A172 (cell line): ENCODE measurements at places on chromosomes 5 and 9.

DNA sequence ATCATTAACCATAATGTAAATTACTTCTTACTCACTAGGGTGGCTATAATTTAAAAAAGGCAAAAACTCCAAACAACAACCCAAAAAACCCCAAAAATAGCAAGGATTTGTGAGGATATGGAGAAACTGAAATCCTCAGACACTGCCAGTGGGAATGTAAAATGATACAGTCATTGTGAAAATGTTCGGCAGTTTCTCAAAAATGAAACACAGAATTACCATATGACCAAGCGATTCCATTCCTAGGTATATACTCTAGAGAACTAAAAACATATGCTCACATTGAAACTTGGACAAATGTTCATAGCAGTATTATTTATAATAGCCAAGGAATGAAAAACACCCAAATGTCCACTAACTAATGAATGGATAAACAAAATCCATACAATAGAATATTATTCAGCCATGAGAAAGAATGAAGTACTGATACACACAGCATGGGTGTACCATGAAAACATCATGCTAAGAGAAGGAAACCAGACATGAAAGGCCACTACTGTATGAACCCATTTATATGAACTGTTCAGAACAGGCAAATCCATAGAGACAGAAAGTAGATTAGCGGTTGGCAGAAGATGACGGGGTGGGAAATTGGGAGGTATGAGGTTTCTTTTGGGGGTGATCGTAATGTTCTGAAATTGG, 119.1 kb downstream of the MAPKAP1 start:
- DNase-seq = no peak

GRCh38 chr5:138528744-138529469, 14.1 kb downstream of the ETF1 start:
- no peak for DNase-seq

GRCh38 chr9:98830554-98830953, 23.1 kb downstream of the GALNT12 start:
- DNase-seq = no peak

GRCh38 chr9:133593587-133594253, 15.5 kb downstream of the FAM163B start:
- DNase-seq = no peak

- no peak for DNase-seq
Observed at GRCh38 chr9:94982211-94982610, 255.7 kb downstream of the AOPEP start.

DNA sequence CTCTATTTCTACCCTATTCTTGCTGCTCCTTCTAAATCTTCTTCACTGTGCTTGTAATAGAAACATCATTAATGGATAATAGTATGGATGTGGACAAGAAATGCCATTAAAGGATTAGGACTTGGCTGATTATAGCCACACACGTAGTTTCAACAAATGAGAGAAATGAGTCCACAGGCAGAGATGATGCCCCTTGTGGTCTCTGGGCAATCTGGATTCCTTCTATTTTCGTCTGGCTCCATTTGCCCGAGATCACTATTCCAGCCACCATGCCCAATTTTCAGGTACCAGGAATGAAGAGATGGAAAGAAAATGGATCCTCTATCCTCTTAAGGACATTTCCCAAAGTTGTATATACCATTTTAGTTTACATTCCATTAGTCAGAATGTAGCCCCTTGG, 13.2 kb downstream of the VLDLR start:
- no peak for DNase-seq

DNA sequence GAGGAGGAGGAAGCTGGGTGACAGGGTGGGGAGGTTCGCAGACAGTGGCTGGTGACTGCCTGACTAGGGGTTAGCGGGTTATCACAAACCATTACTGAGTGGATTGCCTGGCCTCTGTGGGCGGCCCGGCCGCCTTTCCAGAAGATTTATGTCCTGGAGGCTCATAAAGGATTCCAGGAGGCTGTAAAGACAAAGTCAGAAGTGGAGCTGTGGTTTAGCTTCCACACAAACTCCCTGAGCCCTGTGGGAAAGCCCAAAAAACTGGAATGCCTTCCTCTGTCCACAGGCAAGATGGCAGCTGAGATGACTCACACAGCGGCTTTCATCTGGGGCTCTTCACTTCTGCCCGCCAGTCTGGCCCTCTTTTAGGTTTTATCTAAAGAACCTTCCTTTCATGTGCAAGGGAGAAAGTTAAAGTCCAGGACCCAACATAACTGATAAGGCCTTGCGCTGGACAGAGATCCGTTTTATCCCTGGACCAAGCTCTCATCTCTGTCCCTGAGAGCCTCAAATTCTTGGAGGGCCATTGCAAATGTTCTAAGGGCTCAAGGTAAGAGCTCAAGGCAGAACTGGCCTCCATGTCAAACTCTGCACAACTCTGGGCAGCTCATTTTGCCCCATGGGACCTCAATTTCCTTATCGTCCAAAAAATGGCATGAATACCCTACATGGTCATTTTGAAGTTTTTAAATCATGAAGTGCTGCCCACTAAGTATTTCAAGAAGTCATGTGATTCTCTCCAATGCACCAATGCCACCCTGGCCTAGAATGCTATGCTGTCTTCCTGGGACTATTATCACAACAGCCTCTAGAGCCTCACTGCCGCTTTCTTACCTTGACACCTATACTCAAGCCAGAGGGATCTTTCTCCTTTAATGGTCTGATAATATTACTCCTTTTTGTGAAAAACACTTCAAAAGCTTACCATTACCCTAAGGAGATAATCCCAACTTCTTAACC, 249.4 kb upstream of the TRIM32 start:
- DNase-seq = peak; percentile 93

- DNase-seq = no peak
Observed at GRCh38 chr9:121324316-121324715, 45.7 kb downstream of the STOM start.

- DNase-seq = peak; percentile 74
Observed at GRCh38 chr9:127874301-127875221, 2.9 kb downstream of the AK1 start.

DNA sequence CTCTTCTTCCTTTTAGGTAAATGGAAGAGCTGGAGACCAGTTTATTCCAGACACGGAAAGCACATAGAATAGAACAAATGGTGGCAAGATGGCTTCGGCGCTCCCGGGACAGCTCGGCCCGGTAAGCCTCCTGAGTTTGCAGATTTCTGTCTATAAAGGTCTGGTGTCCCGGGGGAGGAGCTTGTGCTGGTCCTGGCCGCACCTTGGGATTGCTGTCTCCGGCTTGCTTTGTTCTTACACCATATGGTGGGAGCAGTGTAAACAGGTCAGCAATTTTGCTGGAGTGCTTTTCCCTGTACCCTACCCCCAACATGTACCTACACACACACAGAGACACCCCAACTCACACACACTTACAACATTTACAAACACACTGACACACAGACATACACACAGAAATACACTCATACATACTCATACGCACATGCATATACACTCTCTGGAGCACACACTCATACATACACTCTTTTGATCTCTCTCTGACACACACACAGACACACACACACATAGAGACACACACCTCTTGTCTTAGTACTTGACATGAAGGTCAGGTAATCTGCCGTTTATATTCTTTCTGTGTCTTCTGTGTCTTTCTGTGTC, 42.0 kb downstream of the FRMPD1 start:
- no peak for DNase-seq

DNA sequence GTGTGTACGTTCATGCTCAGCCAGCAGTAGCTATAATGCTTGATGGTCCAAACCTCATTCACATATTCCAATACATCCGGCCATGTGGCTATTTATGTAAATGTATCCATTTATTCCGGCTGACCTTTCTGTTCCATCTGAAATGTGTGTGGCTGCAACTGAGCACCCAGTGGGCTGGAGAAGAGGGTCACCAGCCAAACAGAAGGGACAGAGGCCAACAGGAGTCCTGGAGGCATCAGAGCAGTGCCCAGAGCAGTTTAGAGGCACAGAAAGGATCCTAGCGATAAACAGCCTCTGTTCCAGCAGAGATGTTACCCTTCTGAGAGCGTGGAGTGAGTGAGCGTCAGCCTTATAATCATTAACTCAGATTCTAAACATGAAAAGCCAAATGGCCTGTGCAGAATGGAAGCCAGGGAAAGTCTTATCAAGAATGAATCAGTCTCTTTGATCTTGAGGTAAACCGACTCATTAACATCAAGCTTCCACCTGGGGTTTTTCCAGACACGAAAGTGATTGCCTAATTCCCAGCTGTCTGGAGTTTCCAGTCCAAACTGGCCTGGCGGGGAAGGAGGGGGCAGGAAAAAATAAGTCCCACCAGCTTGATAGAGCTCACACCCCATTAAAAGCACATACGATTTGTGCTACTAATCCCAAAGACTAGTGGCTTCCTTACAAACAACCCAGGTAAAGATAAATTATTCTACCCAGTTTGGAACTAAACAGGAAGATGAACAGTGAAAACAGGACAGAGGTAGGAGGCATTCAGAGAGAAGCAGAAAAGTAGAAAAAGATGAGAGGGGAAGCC, 55.7 kb downstream of the SUSD1 start:
- DNase-seq = peak; percentile 57

GRCh38 chr9:95382433-95382832, 64.9 kb upstream of the FANCC start:
- peak; percentile 45 for DNase-seq

DNA sequence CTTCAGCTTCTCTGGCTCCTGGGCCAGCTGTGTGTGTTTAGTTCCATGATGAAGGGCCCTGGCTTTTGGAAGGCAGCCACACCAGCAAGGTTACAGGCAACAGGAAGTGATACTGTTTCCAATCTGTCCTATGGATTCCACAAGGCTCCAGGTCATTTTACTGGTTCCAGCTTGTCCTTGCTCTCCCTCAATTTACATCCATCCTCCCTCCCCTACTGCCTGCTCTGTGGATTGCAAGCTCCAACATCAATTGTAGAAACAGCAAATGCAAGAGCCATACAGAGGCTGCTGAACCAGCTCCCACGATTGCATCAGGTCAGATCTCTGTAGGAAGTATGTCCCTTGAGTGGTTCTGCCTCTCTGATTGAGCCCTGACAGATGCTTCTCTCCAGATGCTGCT, 409.8 kb downstream of the NTRK2 start:
- no peak for DNase-seq

DNA sequence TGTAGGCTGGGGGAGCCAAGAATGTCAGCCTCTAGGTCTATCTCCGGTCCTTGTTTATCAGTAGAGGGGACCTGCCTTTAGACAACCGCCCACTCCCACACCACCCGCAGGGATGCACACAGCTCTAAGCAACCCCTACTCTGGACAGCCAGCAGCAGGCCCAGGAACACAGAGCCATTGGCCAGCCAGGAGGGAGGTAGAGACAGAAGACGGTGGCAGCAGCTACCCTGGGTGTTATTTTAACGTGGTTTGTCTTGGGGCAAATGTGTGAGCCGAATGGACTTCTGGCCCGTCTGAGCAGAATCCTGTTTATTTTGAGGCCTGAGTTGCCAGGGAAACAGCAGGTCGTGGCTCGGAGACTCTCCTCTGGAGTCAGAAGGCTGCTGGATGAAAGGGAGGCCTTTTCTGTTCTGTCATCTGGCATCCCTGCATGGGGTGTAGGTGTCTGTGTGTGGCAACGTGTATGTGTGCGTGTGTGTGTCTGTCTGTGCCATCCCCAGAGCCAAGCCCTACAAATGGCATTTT, 382 bp upstream of the FGF1 start:
- no peak for DNase-seq

- no peak for DNase-seq
Observed at GRCh38 chr9:92608909-92609445, 61.0 kb downstream of the IPPK start.

DNA sequence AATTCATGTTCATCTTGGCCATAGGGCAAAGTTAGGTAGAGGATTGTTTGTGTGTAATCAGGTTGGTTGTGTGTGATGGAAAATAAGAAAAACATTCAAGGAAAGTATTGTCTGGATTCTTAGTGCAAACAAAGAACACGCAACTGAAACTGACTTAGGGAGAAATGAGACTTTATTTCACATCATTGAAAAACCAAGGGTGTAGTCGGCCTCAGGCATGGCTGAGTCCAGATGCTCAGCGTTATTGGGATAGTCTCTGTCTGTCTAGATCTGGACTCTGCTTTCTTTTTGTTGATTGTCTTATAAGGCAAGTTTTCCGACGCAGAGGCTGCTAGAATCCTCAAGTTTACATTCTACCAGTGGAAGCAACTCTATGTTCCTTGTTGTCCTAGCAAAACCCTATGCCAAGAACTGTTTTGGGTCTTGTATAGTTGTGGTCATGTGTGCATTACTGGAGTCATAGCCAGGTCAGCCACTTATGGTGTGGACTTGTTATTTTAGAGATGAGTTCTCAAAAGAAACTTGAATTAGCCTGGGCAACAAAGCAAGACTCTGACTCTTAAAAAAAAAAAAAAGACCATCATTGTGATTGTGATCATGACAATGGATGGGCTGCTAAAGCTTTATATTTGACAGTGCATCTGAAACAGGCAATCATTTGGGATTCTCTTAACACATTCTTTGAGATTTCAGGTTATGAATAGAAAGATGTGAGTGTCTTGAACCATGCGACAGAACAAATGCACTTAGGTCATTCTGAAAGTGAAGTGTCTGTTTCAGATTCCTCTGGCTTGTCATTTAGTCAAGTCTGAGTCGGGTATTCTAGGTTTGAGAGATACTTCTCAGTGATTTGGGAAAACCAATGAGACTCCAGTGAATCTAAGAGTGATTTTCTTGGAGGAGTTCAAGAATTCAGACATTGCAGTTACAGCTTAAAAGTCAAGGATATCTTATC, 82.6 kb downstream of the DOCK2 start:
- DNase-seq = no peak

- no peak for DNase-seq
Observed at GRCh38 chr5:41433552-41434181, 76.7 kb downstream of the PLCXD3 start.

GRCh38 chr5:12691330-12691729, 787.1 kb upstream of the CTNND2 start:
- DNase-seq = peak; percentile 6

GRCh38 chr5:119279093-119279492, 76.7 kb upstream of the TNFAIP8 start:
- DNase-seq = no peak

- DNase-seq = no peak
Observed at GRCh38 chr9:136700304-136700703, 12.1 kb upstream of the DIPK1B start.

DNA sequence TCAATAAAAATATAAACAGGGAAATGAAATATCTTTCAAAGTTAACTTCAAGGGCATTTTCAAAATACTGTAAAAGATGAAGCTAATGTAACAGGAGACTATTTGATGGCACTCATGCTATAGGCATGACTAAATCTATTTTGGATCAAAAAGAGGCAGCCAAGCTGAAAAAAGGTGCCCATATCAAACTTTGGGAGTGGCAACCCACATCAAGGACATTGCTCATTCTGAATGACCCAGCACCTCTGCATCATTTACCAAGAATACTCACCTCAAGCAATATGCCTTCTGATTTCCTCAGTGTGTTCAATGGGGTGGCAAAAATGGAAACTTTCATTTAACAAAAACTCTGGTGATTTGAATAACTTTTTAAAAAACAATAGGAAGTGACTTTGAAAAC, 853.3 kb downstream of the TLE1 start:
- no peak for DNase-seq

DNA sequence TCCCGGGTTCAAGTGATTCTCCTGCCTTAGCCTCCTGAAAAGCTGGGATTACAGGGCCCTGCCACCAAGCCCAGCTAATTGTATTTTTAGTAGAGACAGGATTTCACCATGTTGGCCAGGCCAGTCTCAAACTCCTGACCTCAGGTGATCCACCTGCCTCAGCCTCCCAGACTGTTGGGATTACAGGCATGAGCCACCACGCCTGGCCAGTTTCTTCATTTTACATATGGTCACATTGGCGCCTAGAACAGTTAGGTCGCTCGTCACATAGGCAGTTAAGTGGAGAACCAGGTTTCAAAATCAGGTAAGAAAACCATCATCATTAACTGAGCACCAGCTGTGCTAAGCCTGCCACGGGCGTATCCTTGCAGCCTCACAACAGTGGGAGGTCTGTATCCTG, 36.1 kb downstream of the OLFML2A start:
- DNase-seq = no peak
